ENCODE measurements at places on chromosomes 2 and 18.

DNA sequence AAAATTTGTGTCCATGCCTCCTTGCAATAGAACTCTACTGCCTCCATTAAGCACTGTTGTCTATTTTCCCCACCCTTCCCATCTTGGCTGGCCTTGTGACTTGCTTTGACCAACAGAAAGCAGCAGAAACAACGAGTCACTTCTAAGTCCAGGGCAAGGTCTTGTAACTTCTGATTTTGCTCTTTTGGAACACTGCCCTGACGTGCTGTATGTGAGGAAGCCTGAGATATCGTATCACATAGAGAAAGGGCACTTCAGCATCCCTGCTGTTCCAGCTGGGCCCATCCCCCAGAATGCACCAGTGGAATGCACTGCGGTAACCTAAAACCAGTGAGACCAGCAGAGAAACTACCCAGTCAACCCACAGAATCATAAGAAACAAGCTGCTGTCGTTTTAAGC, 28.1 kb downstream of the NCKAP1 start:
- no peak for DNase-seq

GRCh38 chr2:240465765-240466578, 30.5 kb downstream of the GPC1 start:
- DNase-seq: no peak

DNA sequence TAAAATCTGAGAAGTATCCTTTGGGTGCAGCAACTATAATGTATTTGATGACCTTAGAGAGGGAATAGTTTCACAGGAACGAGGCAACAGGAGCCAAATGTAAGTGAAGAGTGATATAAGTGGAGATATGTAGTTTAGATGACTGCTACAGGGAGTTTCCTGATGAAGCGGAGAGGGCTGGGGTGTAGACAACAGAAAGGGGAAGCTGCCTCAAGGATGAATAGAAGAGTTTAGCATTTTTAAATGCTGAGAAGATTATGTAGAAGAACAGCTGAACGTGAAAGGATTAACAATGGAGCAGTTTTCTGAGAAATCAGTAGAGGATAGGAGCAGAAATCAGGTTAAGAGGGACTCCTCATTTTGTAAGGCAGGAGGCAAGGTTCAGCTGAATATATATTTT, 133.3 kb downstream of the LCLAT1 start:
- no peak for DNase-seq

- DNase-seq: no peak
Observed at GRCh38 chr2:33197198-33197938, 250.6 kb downstream of the LTBP1 start.

DNA sequence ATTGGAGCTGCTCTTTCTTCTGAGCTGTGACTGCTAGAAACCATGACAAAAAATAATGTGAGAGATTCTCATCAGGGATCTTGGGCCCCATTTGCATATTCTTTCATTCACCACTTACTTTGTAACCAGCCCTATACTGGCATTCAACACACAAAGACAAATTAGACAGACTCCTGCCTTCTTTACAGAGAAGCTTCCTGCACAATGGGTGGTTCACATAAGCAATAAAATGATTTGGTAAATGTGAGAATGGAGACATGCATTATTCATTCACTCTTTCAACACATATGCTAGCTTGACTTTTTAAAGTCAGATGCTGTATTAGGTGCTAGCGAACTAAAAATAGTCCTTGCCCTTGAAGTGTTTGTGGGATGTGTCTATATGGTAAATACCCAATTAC, 174.4 kb downstream of the NCKAP5 start:
- no peak for DNase-seq

- DNase-seq: no peak
Observed at GRCh38 chr2:40937284-40937683, 485.4 kb upstream of the SLC8A1 start.

GRCh38 chr2:188922191-188922590, 52.0 kb upstream of the COL3A1 start:
- DNase-seq: no peak

DNA sequence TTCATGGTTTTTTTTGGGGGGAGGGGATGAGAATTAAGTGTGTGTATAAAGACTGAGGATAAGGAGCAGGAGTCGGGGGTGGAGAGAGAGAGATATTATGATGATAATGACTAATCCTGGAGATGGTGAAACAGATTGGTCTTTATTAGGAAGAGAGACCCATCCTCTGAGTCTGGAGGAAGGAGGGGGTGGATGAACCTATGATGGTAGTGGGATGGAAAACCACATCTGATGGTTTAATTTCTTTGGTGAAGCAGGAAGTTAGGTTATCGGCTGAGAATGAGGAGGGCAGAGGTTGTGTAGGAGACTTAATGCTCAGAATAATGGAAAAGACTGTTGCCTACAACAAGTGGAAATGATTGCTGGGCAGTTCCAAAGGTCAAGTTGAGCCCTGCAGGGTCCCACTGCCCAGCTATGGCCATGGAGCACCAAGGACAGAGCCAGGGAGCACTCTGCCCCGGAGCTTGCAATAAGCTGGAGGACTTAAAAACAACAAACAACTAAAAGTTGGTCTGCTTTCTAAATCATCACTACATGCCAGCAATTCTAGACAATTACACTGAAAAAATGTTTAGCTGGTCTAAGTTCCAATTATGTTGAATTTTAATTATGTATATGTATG, 7.9 kb downstream of the SLC16A14 start:
- no peak for DNase-seq
